ENCODE measurements at places on chromosomes 5 and 9.

DNA sequence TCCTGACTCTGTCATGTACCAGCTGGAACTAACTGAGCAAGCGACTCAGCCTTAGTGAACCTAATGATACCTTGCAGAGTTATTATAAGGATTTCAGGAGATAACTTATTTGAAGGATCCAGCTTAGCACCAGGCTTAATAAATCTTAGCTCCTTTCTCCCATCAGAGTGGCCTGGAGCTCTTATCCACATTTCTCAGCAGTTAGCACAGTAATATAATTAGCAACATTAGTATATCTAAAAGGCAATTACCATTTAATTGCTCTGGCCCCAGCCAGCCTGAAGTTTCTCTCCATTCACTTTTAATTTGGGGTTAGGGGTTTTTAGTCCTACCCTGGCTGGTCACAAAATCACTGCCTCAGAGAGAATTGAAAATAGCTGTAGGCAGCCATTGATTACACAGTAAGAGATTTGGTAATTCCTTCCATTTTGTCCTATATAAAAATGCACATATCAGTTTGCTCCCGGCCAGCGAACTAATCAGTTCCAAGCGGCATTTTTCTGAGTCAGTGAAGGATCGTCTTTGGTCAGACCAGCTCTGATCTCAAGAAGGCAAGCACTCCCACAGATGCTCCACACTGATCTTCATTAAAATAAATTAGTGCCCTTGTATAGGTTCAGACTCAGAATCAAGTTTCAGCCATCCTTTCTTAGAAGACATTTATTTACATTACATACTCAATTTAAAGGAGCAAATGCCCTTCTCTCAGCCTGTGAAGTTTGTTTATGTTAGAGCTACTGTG is 56.6 kb downstream of the SNCAIP start:
- DNase-seq: no peak

GRCh38 chr5:39426051-39426745 is 1.4 kb upstream of the DAB2 start:
- no peak for DNase-seq

DNA sequence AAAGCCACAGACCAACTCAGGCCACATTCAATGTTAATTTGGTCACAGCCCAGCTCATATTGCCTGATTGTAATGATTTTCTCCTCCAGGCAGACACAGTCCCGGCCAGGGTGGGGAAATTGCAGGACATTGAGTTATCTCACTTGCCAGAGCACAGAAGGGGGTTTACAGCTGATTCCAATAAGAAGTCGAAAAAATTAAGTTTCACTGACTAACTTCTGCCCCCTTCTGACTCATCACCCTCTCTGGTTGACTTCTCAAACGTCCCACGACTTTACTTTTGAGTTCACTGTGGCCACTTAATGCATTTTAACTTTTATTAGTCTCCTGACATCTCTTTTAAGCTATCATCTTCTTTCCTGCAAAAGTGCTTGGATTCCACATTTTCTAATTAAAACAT is 321.4 kb upstream of the WWC1 start:
- DNase-seq: no peak

- no peak for DNase-seq
Observed at GRCh38 chr5:1888541-1889251, 6.0 kb upstream of the IRX4 start.

- no peak for DNase-seq
Observed at GRCh38 chr5:72849546-72849945, 33.1 kb downstream of the TNPO1 start.

- DNase-seq: peak; percentile 44
Observed at GRCh38 chr5:58933891-58934628, 351.2 kb downstream of the RAB3C start.

All from T-cell (primary cell).